ENCODE measurements at places on chromosomes 1 and 21. TPM values are rescaled to one million over a fixed set of nuclear protein-coding genes. Genes with fewer than 3 reads are reported as not detected.

DNA sequence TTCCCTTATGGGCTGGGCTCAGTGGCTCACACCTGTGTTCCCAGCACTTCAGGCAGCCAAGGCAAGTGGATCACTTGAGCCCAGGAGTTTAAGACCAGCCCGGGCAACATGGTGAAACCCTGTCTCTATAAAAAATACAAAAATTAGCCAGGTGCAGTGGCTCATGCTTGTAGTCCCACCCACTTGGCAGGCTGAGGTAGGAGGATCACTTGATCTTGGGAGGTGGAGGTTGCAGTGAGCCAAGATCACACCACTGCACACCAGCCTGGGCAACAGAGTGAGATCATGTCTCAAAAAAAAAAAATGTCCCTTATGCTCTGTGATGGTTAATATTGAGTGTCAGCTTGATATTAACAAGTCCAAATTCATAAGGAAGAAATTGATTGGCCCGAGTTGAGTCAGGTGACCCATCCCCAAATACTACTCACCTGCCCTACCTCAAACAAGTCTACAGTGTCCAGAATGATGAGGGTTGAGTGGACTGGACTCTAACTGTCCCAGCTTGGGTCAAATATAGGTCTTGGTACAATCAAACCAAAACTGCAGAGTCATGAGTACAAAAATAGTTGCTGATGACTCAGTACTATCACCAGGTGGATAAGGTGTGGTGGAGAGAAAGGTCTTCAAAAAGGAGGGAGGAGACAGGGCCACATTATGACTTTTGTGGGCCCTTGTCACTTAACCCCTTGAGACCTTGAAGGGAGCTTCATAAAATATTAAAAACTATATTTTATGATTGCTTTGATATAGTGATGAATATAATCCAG, 161.0 kb downstream of the ZNF326 start:
- DNase-seq: no peak

The TRAF3IP3 gene
- 1.7 TPM for polyA plus RNA-seq

The LCE1A gene
- polyA plus RNA-seq: not detected

DNA sequence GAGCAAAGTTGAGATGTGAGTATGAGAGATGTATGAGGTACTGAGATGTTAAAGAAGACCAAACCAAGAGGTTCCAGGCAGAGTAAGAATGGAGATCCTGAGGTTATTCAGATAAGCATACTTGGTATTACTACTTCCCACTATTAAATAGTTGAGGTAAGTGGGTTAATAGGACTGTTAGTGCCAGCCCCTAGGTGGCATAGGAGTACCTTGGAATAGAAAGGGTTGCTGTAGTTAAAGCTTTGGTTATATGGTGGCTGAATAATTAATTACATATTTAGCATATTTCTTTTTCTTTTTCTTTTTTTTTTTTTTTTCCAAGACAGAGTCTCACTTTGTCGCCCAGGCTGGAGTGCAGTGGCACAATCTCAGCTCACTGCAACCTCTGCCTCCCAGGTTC, 397.9 kb upstream of the TMPRSS15 start:
- no peak for DNase-seq

The HSD3B1 gene
- polyA plus RNA-seq: 0.78 TPM

- no peak for DNase-seq
Observed at GRCh38 chr1:44328671-44329416, 26.2 kb downstream of the ERI3 start.

The HSPG2 gene
- 154 TPM for polyA plus RNA-seq

GRCh38 chr1:193285641-193286040, 99.2 kb upstream of the B3GALT2 start:
- no peak for DNase-seq

Data from left kidney (tissue), 8 donors.